Activated CD4-positive, alpha-beta T cell treated with anti-CD3 and anti-CD28 coated beads for 36 hours (primary cell): ENCODE measurements at places on chromosomes 4 and X. TPM values are rescaled to one million over a fixed set of nuclear protein-coding genes. Genes with fewer than 3 reads are reported as not detected.
A peak's percentile ranks its signal among the peaks of the same experiment; 100 is the strongest.

DNA sequence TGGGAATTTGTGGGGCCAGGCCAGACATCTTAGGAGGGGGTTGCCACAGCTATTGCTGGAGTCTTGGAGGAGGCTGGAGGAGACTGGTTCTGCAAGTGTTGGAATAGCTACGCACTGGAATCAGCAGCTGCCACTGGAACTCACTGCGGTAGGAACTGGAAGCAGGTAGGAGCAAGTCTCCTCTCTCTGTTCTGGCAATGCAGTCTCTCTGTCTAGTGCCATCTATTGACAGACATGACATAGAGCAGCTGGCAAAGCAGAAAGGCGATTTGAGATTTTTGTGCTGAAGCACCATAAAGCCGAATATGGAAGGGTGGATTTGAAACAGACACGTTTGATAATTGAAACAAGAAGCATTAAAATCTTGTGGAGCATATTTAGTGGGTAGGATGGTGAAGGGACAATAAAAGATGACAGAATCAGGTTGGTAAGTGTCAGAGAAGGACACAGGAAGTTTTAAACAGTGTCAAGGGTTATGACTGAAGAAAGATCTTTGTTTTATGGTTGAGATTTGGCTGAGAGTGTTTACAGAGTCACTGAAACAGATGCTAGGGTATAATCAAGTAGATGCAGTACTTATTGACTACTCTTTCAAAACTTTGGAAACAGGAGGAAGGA, 23.5 kb upstream of the SYNPO2 start:
- H3K36me3 ChIP-seq, result no peaks in the 10 kb centered on the region
- no peak overlapping the region for H3K4me3 ChIP-seq
- DNase-seq, result peak; percentile 23
- peaks cover 5% of the 10 kb centered on the region for H3K4me1 ChIP-seq

GRCh38 chr4:20487446-20487845, 212.8 kb upstream of the PACRGL start:
- H3K36me3 ChIP-seq, result no peaks in the 10 kb centered on the region
- no peaks in the 10 kb centered on the region for H3K4me1 ChIP-seq
- H3K4me3 ChIP-seq, result no peak overlapping the region
- H3K27me3 ChIP-seq, result no peaks in the 10 kb centered on the region

CT45A2 gene
- not detected for total RNA-seq

GRCh38 chrX:101550362-101550750, at the start of gene ARMCX1:
TSS of gene ARMCX1 (plus strand) at chrX:101550547. CDS start at chrX:101552931, 2,384 bp downstream.
- no peak within 1 kb of the TSS for H3K27ac ChIP-seq
- DNase-seq, result peak; percentile 56
- peak within 1 kb of the TSS; percentile 70 for H3K4me3 ChIP-seq
- H3K4me1 ChIP-seq, result peaks cover 8% of the 10 kb centered on the region

DDX53 gene
- not detected for total RNA-seq

GRCh38 chr4:9845791-9846493, 64.5 kb downstream of the DRD5 start:
- H3K27me3 ChIP-seq, result peaks cover 12% of the 10 kb centered on the region
- DNase-seq, result no peak
- H3K4me3 ChIP-seq, result no peak overlapping the region
- no peaks in the 10 kb centered on the region for H3K36me3 ChIP-seq
- no peak overlapping the region for H3K27ac ChIP-seq
- H3K4me1 ChIP-seq, result no peaks in the 10 kb centered on the region

- H3K4me3 ChIP-seq, result no peak overlapping the region
- DNase-seq, result no peak
- H3K27me3 ChIP-seq, result no peaks in the 10 kb centered on the region
- peaks cover 23% of the 10 kb centered on the region for H3K36me3 ChIP-seq
- H3K27ac ChIP-seq, result no peak overlapping the region
Observed at GRCh38 chrX:71326394-71326793, 24.8 kb downstream of the ITGB1BP2 start.

DNA sequence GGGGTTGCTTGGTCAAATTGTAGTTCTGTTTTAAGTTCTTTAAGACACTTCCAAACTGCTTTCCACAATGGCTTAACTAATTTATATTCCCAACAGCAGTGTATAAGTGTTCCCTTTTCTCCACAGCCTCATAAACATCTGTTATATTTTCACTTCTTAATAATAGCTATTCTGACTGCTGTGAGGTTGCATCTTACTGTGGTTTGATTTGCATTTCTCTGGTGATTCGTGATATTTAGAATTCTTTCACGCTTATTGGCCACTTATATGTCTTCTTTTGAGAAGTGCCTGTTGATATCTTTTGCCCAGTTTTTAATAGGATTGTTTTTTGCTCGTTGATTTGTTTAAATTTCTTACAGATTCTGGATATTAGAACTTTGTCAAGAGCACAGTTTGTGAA, 278.6 kb upstream of the ITM2A start:
- H3K4me3 ChIP-seq, result no peak overlapping the region
- no peaks in the 10 kb centered on the region for H3K36me3 ChIP-seq
- no peaks in the 10 kb centered on the region for H3K4me1 ChIP-seq
- no peak for DNase-seq
- H3K27me3 ChIP-seq, result no peaks in the 10 kb centered on the region

PCDH18 gene
- total RNA-seq, result not detected

DNA sequence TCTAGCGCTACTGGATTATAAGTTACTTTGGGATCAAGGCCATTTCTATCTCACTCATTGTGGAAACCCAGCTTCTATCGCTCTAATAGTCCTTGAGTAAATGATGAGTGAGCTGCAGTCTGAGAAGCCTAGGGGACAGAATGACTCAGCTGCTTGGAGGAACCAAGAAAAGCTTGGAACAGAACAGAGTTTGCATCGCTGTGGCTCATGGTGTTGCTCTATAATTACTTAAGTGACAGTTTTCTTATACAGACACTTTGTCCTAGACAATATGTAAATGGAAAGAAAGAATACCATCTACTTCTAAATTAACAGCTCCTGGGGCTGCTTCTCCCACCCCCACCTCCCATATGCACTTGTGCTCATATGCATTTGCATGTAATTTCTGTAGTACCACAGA, 156.9 kb downstream of the SLIT2 start:
- no peaks in the 10 kb centered on the region for H3K4me1 ChIP-seq
- DNase-seq, result no peak
- no peak overlapping the region for H3K27ac ChIP-seq
- H3K4me3 ChIP-seq, result no peak overlapping the region
